ENCODE measurements at places on chromosomes 5 and 9.

DNA sequence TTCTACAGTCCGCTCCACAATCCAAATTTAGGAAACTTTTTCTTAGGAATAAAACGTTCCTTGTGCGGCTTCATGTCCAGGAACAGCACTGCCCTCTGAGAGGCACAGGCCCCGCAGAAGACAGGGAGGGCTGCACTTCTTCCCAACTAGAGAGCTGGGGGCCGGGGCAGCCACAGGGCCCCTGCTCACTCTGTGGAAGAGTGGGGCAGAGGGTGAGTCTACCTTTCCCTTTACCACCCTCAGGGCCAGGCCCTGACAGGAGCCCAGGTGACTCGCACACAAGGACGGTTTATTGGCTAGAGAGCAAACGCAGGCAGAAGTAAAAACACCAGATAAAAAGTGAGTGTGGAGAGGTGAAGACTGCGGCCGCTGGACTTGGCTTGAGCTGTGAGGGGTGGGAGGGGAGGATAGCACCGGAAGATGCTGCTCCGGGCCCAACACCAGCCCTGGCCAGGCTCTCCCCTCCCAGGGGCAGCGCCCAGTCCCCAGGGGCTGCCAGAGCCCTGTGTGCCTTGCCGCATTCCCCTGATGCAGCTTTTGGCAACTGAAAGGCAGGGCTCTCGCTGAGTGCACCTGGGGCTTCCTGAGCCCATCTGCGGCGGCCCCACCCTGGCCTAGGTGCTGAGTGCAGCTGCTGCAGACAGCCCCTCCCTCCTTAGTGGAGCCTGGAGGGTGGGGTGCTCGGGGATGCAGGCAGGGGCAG, 20.2 kb downstream of the SH3GLB2 start:
- no peak for DNase-seq

DNA sequence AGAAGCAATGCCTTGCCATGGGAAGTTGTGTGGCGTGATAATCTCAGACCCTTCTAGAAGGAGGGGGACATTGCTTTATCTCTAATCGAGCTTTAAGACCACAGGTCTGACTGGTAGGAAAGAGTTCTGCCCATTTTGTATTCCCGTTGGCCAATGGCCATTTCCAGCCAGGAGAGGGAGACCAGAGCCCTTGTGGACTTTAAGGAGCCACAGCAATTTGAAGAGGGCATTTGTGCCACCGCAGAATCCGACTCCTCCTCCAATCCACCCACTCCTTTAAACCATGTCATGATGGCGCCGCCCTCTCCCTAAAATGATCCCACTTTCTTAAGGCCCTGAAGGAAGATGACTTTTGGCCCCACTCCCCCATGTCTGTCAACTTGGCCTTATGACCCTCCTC, 560.5 kb upstream of the ADAMTS16 start:
- no peak for DNase-seq

DNA sequence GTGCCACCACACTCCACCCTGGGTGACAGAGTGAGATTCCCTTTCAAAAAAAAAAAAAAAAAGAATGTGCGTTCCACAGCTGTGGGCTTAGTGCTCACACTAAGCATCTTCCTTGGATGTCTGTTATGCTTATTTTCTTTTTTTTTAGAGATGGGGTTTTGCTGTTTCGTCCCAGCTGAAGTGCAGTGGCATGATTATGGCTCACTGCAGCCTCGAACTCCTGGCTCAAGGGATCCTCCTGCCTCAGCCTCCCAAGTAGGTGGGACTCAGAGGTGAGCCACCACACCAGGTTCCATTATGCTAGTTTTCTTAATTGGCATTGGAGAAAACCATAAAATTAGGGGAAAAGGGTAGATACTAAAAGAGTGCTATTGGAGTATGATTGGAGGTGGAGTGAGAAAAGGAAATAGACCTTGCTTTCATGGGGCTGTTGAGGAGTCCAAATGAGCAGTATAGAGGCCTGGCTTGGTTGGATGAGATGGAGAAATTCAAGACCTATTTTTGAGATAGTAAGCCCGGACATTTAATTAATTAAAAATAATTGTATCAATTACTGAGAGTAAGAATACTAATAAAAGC, 978 bp upstream of the BRD3OS start:
- DNase-seq: no peak

DNA sequence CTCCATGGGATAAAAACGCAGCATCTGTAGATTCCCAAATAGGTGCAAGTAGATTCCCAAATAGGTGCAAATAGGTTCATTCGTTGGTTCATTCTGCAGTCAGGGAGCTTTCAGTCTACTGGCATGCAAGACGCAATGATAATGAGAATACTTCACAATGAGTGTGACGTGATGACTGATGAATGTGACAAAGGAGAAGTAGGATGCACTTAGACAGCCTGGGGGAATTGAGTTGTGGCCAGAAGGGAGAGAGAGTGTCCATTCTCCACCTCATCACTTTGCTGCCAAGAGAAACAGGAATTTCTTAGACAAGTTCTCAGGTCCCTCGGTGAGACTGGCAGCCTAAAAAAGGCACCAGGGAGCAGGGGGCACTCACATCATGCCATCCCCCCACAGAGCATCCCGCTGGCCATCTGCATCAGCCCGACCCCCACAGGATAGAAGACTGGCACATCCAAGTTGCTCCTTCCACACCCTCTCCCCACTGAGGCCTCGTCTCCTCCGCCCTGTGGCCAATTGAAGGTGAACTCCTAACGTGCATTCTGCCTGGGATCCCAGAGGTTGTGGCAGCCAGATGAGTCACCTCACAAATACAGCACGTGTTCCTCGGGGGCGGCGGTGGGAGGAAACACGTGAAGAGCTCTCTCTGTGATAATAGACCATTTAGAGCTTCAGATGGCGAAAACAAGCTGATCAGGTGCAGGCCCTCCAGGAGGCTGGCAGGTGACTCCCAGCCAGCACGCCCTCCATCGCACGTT, 19.9 kb upstream of the KCNIP1 start:
- no peak for DNase-seq

Measured in GM18507 (cell line).